ENCODE measurements at places on chromosomes 3 and 15.
A peak's percentile ranks its signal among the peaks of the same experiment; 100 is the strongest.

DNA sequence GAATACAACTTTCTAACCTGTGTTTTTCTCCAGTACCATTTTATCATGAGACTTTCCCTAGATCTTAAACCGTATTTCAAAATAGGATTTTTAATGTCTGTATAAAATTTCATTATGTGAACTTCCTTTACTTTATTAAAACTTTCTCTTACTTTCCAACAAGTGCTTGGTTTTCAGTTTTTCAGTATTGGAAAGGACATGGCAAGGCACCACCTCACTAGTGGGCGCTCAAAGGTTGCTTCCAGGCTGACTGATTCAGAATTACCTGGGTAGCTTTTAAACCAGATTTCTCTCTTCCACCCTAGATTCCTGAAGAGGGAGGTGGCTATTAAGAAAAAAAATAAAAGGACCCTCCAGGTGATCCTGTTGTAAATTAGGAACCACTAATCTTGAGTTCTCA, 236.6 kb downstream of the SOX2 start:
- DNase-seq: no peak

GRCh38 chr3:60781935-60782334, 469.3 kb downstream of the FHIT start:
- no peak for DNase-seq

DNA sequence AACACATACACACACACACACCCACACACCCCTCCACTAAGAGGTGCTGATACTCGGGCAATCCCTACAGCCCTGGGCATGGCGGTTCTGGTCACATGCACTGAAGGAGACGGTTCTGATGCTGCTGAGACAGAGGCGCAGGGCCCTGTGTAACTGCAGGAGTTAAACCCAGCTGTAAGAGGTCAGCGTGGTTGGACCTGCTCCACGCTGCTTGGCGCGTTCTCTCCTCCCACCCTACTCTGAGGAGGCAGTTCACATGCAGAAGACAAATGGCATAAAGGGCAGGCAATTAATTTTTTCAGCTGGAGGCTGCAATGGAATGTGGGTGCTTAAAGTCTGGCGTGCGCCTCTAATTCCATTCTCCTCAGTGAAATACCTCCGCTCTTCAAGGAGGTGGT, 35.2 kb downstream of the GRK7 start:
- no peak for DNase-seq

DNA sequence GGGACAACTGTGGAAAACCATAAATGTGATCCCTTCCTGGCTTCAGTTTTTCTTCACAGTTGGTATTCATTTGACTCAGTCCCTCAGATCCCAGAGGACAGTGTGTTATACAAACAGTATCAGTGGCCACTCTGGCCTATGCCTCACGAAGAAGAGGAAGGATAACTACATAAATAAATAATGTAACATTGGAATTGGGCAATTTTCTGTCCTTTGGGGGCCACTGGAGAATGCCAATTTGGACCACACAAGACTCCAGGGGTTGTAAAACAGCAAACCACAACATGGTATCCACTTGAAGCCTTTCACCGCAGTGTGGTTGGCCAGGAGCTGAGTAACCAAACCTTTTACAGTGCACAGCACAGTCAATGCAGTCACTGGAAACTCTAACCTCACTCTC, 1077.0 kb downstream of the ROBO2 start:
- no peak for DNase-seq

GRCh38 chr15:74499366-74499765, 38.4 kb upstream of the UBL7 start:
- no peak for DNase-seq

GRCh38 chr3:167160781-167161180, 219.3 kb downstream of the ZBBX start:
- peak; percentile 29 for DNase-seq

- DNase-seq: peak; percentile 36
Observed at GRCh38 chr15:56052395-56053045, 59.1 kb upstream of the NEDD4 start.

GRCh38 chr3:15959434-15959811, 161.6 kb upstream of the ANKRD28 start:
- DNase-seq: no peak

- no peak for DNase-seq
Observed at GRCh38 chr3:47000198-47000815, 20.8 kb downstream of the NBEAL2 start.

DNA sequence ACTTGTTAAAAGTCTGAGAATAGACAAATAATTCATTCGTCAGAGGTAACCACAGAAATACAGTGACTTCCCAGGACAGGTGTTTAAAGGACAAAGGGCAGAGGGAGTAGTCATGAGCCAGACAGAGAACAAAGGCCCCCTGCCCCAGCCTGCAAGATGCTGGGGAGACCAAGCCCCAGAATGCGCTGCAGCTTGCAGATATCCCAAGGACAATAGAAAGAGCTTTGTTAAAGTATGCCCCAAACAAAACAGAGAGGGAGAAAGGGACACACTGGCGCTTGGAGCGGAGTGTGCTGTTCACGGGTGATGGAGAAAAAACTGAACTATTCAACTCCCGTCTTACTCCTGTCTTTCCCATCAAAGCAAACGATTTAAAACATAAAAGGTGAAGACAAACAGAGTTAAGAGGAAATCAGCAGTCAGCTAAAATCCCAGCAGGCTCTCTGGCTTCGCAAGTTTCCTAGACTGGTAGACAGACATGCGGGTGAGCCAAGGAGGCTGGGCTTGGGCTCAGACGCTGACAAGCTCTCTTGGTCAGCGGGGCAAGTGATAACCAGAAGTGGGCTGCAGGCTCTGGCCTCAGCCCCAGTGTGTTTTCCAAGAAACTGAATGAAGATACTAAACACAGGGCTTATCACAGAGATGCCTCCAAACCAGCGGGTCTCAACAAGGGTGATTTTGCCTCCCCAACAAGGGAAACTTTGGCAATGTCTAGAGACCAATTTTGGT, 130.1 kb downstream of the UACA start:
- DNase-seq: no peak

DNA sequence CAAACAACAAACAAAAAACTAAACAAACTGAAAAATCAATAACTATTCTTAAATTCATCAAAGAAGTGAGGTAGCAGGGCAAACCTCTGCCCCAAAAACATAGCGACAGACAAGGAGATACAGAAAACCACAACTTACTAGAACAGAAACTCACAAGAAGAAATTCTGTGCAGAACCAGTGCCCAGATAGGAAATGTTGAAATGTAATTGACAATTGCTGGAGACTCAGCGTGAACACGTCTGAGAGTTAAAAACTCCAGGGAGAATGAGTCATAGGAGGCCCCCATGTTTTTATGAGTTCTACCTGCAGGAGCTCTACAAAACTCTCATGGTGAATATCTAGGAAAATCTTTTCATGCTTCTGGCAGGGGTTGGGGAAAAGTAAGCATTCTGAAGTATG, 95.5 kb upstream of the SETMAR start:
- DNase-seq: no peak

GRCh38 chr15:62209322-62209721, 44.2 kb upstream of the C2CD4B start:
- DNase-seq: no peak

DNA sequence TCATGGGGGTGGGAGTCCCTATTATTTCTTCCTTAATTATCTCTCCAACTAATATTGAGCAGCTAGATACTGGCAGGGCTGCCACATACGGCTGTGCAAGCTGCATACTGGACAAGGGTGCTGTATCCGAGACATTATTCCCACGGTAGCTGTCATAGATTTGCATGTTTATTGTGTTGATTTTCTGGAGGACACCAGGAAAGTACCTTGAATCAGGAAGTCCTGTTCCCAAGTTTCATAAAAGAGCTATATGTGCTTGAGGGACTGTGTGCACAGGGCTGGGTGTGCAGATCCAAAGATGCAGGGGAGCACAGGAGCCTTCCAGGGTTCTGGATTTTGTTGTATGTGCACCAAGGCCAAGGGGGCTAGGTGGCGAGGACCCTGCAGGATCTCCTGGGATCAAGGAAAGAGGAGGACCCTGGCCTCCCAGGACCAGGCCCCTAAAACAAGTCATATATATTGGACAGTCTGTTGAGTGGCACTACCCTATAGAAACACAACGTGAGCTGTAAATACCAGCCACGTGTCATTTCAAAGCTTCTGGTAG, 119.2 kb upstream of the ALDH1A3 start:
- no peak for DNase-seq

DNA sequence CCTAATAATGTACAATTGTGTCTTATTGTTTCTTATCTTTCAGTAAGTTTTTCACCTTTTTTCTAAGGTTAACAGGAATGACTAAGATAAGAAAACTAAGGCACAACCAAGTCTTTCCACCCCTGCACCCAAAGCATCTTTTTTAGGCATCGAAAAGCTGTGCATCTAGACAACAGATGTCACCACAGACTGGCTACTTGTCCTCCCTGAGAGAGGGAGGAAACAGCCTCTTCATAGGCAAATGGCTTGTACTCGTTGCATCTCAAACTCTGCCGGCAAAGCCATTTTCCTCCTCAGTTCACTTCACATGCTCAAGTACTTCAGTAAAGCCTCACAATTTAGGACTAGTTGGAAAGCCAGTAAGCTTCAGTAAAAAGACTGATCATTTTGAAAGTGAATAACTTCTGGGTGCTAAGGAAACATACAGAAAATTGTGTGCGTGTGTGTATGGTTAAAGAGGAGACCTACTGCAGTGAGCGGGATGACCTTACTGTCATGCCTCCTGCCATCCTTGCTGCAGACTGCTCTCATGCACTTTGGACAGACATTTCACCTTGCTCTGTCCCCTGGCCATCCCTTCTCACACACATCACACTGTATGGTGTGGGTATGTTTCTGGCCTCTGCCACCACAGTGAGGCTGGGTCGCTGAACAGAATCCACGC, 36.5 kb upstream of the HACD2 start:
- DNase-seq: peak; percentile 42

DNA sequence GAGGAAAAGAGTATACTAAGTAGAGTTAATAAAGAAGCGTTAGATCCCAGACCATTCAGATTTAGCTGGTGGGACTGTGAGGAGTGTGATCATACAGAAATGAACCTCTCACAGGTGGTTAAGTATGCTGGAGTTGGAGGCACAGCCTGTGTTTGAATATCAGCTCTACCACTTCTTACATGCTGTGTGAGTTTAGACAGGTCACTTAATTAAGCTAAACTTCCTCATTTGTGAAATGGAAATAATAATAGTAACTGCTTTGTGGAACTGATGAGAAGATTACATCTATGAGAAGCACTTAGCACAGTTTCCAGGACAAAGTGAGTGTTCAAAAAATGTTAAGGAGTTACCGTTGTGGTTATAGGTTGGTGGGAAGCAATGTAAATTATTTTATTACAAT, 8.4 kb downstream of the ACP3 start:
- no peak for DNase-seq

DNA sequence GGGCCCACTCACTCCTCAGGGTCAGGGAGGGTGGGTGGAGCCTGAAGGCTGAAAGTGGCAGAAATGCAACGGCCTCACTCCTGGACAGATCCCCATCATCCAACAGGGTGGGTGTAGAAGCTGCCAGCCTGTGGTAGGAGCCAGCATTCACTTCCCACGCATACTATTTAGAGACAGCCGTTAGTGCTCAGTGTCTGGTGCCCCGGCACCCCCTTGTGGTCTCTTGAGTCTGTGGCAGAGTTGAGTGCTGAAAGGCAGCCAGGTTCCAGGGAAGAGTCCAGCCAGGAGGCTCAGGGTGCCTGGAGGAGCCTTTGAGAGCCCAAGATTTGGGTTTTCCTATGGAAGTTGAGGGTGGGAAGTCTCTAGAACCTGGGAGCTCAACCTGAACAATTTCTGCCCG, 2.1 kb upstream of the GNAT1 start:
- DNase-seq: peak; percentile 87

- DNase-seq: no peak
Observed at GRCh38 chr3:134516905-134517304, 31.0 kb downstream of the CEP63 start.

GRCh38 chr15:96354731-96355567, 24.4 kb downstream of the NR2F2 start:
- no peak for DNase-seq

DNA sequence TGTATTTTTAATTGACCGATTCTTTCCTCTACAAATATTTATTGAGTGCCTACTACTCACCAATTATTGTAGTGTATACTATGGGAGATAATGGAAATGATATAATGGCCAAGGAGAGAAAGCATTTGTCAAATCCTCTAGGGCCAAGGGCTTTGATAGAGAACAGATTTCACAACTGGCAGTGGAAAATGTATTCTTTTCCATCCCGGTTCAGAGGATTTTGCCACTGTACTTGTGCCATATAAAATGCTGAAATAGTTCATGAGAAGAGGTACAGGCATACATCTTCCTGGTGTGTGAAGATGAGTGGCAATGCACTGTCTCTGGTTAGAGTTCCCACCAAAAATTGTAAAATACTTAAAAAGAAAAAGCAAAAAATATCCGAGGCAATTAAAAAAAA, 451.6 kb upstream of the TPRG1 start:
- no peak for DNase-seq
